T-helper 2 cell treated with Interferon-gamma antibody and Interleukin-4, amounts not matched to agents 5 μg/mL and 100 μg/mL, for 36 hours (primary cell): ENCODE measurements at places on chromosomes 1 and 21.

DNA sequence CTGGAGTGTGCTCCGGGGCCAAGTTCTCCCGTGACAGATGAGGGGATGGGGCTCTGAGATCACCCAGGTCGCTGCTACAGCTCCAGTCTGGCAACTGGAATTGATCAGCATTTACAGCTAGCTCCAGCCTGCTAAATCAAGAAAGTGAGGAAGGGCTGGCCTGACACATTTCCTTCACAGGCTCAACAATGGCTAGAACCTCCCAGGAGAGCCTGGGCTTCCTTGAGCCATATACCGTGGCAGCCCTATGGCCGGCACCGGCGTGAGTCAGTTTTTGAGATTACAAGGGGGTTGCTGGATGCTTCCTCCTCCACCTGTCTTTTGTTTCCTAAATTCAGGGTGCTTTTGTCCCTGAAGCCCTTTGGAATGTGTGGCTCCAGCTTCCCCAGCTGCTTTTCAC is 104.2 kb downstream of the ETS2 start:
- no peak for DNase-seq

GRCh38 chr1:107272321-107272720 is 131.5 kb downstream of the NTNG1 start:
- no peak for DNase-seq

DNA sequence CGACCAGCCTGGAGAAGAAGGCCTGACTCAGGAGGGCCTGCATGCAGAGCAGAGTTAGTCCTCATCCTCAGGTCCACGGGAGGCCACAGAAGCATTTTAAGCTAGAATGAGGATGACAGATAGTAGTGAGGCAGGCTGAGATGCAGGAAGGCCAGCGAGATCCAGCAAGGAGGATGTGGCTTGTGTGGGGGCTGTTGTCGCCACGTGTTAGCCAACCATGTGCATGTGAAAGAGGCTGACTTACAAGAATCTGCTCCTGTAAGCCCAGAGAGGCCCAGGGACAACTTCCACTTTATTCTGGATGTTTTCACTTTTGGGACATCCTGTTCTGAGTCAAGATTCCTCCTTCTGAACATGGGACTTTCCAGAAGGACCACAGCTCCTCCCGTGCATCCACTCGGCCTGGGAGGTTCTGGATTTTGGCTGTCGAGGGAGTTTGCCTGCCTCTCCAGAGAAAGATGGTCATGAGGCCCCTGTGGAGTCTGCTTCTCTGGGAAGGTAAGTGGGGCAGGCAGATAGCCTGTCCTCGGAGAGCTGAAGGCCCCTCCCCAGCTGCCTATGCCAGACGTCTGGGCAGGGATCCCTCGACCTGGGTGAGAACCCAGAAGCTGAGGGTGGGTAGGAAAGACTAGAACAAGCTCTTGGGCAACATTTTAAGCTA is at the start of gene SLAMF8:
SLAMF8 (plus strand) TSS at position 433 of the 661 bp plus-strand sequence; CDS start at position 459, 26 bp downstream.
- DNase-seq: peak; percentile 57

DNA sequence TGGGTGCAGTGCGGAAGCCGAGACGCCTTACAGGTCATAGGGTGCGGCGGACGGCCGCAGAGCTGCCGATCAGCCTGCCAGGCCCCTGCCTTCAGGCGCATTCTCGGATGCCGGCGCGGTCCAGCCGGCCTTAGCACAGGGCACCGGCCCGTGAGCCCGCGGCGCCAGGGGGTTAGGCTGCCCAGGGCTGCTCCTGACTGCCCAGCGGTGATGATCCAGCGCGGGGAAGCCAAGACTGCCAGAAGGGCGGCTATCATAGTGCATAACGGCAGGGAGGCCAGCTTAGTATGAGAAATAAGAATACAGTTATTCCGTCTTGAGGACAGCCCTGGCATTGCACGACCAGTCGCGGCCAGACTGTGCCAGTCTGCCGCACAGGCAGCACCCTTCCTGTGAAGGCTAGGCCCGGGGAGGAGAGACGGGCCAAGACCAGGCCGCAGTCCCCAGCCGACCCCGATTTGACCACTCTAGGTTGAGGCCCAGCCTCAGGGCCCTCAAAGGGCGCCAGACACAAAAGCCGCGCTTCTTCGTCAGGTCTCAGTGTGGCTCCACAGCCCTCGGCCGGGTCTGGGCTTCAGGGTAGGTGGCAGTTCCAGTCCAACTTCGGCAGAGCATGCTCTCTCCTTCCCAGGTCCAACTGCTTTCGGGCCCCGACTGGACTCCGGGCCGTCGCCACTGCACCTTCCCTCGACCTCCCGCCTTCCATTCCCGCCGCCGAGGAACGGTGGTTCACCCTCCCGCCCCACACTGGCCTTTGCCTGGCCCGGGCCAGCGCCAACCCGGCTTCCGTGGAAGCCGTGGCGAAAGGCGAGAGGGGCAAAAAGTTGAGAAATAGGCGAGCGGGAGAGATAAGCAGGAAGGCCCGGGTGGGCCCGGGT is 829 bp downstream of the ALX3 start:
- no peak for DNase-seq

DNA sequence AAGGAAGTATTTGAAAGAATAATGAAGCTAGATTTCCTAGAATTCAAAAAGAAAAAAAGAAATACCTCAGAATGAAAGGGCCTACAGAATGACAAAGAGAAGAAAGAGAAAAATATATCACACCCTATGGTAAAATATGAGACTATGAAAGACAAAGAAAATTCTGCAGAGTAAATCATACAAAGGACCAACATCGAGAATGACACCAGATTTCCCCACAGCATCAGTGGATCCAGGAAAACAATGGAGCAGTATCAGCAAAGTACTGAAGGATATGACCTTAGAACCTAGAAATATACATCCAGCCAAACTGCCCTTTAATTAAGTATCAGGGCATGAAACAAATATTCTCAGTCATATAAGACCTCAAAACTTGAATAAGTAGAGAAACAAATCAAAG is 21.2 kb upstream of the IFNAR2 start:
- DNase-seq: no peak

GRCh38 chr1:210272666-210273065 is 40.1 kb downstream of the SERTAD4 start:
- no peak for DNase-seq

DNA sequence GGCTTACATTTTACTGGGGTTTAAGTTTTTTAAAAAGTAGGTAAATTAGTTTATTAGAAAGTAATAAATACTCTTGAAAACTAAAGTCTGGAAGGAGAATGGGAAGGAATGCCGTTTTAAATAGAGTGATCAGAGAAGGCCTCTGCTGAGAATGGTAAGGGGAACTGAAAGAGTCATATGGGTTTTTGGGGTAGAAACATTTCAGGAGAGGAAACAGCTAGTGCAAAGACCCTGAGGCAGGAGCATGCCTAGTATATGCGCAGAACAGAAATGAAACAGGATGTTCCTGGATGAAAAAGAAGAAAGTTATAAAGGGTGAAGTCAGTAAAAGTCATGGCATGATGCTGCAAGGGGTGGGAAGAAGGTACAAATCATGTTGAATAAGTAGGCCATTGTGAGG is 38.9 kb downstream of the ZC3H11B start:
- DNase-seq: no peak

- no peak for DNase-seq
Observed at GRCh38 chr1:245609354-245610150, 454.8 kb downstream of the KIF26B start.

GRCh38 chr21:42096566-42096965 is 25.4 kb downstream of the UMODL1 start:
- DNase-seq: no peak
